ENCODE measurements at places on chromosomes 16 and 17.

- DNase-seq, result peak; percentile 38
Measured at GRCh38 chr17:10631048-10631700, 25.9 kb downstream of the MYH3 start.

- no peak for DNase-seq
Measured at GRCh38 chr16:12090151-12090530, 113.6 kb downstream of the SNX29 start.

GRCh38 chr17:18042983-18043382 is 3.8 kb downstream of the GID4 start:
- no peak for DNase-seq

DNA sequence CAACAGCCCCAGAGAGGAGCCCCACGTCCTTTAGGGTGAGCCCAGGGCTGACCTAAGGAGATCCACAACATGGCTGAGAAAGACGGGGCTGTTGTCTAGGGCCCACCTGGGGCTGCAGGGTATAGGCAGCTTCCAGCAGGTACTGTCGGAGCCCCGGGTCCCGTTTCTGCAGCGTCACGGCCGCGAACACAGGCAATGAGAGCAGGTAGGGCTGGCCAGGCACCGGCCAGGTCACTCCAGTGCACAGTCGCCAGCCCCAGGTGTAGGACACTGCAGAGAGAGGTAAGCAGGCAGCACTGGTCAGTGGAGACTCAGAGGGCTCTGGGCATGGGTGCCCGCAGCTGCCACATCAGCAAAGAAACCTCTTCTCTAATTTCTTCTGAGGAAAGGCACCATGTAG is 115.2 kb downstream of the LITAF start:
- DNase-seq, result no peak

GRCh38 chr16:15491411-15491810 is 57.0 kb downstream of the BMERB1 start:
- DNase-seq, result no peak

GRCh38 chr16:53732296-53732929 is 28.5 kb downstream of the FTO start:
- no peak for DNase-seq

DNA sequence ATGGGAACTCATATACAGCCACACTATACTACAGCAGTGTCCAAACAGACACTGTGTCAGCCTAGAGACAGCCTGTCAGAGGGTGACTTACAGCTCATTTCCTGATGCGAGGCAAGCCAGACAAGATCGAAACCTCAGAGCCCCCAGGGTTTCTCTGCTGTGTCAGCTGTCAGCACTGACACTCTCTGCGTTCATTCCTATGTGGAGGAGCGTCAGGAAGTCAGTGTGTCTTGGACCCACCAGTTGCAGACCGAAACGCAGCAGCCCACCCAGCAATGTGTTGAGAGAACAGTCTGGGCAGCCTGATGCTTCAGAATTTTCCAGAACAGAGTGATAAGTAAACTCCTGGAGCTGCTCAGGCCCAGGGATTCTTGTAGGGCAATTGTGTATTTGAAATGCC is 20.6 kb upstream of the MAPT start:
- peak; percentile 10 for DNase-seq

DNA sequence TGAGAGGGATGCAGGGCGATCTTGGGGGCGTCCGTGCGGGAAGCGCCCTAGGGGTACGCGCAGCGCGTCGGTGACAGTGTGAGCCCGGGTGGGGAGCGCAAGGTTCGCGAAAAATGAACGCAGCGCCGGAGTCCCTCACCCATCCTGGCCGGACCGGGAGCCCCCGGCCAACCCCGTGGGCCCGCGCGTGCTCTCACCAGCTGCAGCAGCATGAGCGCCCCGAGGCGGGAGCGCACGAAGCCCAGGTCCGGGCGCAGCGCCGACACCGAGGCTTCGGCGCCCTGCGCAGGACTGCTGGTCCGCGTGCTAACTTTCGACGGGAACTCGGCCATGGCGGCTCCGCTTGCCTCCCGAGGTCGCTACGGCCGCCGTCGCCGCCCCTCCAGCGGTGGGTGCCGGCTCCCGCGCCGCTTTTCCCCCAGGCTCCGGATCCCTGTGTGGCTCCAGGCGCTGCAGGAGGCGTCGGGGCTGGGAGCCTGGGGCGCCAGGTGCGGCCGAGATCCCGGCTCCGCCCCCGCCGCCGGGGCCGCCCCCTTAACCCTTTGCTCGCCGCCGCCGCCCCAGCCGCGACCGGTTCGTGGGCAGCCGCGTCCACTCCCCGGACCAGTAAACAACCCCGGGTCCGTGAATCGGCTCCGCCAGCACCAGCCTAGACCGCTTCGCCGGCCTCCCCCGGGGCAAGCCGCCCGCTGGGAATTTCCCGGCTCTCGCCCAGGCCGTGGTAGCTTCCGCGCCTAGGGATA is at the start of gene PLLP:
TSS of gene PLLP (minus strand) at position 464 of the 743 bp plus-strand sequence. CDS start at position 332, 132 bp downstream.
- DNase-seq, result no peak

DNA sequence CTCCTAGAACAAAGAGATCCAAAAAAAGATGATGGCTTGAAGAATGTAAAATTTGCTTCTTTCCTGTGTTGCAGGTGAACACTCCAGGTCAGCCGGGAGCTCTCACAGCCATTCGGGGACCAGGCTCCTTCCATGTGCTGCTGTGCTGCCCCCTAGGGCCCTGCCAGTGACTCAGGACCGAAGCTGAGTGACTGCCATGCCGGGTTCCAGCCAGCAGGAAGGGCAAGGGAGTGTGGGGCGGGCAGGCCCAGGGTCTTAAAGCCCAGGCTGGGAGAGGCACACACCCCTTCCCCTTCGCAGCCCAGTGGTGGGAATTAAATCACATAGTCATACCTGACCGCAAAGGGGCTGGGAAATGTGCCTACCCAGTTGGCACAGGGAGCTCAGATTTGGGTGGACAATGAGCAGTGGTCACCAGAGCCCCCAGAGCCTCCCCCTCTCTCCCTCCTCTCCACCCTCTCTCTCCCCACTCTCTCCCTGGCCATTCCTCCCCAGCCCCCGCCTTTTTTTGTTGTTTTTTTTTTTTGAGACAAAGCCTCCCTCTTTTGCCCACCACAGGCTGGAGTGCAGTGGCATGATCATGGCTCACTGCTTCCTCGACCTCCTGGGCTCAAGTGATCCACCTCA is 11.5 kb downstream of the EPOP start:
- DNase-seq, result peak; percentile 48

- DNase-seq, result peak; percentile 86
Measured at GRCh38 chr17:80720610-80721577, 176.3 kb downstream of the RPTOR start.

- DNase-seq, result no peak
Measured at GRCh38 chr16:87163637-87164036, 153.6 kb downstream of the C16orf95 start.

Data from kidney capillary endothelial cell (primary cell).